Tibial nerve (tissue), 4 donors: ENCODE measurements at places on chromosomes 11 and 22. TPM values are rescaled to one million over a fixed set of nuclear protein-coding genes. Genes with fewer than 3 reads are reported as not detected.
A peak's percentile ranks its signal among the peaks of the same experiment; 100 is the strongest.

OR51I1 gene
- total RNA-seq = not detected

BAIAP2L2 gene
- 1.3 TPM for total RNA-seq

MS4A4A gene
- 37.1 TPM for total RNA-seq

GRCh38 chr11:11446564-11446963 lies 93.5 kb upstream of the CSNK2A3 start:
- DNase-seq = no peak

- peak; percentile 50 for DNase-seq
Measured at GRCh38 chr22:20021196-20022181, 579 bp downstream of the TANGO2 start.

DNA sequence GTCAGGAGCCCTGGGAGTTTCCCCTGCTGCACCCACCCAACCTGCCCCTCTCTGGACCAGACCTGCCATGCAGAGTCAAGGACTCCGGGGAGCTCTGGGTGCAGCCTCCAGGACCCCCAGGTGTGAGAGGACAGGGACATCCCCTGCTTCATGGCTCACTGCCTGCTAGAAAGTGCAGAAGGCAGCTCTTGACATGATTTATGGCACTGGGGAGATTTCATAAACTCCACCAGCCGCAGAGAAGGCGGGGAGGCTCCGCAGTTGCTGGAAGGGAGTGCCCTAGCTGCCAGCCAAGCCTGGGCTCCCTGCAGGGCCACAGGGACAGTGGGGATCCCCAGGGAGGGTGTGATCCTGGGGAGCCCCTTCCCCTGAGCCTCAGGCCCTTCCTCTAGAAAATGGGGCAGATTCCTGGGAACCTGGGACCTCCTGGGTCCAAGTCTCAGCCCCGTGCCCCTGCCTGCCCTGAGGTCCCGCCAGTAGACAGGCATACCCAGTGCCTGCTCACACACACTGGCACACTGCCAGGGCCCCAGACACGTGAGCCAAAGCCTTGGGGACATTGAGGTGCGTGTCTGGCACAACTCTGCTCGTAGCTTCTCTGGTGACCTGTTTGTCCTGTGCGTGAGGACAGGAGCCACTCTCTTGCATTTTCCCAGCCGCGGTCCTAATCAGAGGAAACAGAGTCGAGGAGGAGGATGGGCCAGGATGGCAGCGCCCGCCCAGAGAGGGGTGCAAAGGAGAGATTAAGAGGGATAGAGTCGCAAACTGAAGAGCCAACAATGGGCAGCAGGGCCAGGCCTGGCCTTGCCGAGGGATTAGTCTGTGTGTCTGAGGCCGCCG lies 13.8 kb downstream of the CABP7 start:
- no peak for DNase-seq

GRCh38 chr11:73135346-73136284 lies 6.5 kb downstream of the FCHSD2 start:
- DNase-seq = no peak

DNA sequence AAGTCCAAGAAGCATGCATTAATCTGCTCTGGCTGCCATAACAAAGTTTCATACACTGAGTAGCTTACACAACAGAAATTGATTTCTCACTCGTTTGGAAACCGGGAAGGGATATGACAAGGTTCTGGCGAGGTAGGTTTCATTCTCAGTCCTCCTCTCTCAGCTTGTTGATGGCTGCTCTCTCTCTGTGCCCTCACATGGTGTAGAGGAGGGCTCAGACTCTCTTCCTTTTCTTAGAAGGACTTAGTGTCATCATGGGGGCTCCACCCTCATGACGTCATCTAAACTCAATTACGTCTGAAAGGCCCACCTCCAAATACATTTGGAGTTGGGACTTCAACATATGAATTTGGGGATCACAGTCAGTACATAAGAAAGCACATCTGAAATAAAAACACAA lies 18.6 kb downstream of the GLYATL1 start:
- DNase-seq = no peak

GRCh38 chr11:9787981-9788521 lies 124.2 kb downstream of the SWAP70 start:
- peak; percentile 24 for DNase-seq
